ENCODE measurements at places on chromosomes 5 and 9. TPM values are rescaled to one million over a fixed set of nuclear protein-coding genes. Genes with fewer than 3 reads are reported as not detected.

GRCh38 chr5:24368115-24368514 lies 276.7 kb downstream of the CDH10 start:
- DNase-seq: no peak

- DNase-seq: no peak
Measured at GRCh38 chr5:17151686-17152085, 65.7 kb upstream of the BASP1 start.

DNA sequence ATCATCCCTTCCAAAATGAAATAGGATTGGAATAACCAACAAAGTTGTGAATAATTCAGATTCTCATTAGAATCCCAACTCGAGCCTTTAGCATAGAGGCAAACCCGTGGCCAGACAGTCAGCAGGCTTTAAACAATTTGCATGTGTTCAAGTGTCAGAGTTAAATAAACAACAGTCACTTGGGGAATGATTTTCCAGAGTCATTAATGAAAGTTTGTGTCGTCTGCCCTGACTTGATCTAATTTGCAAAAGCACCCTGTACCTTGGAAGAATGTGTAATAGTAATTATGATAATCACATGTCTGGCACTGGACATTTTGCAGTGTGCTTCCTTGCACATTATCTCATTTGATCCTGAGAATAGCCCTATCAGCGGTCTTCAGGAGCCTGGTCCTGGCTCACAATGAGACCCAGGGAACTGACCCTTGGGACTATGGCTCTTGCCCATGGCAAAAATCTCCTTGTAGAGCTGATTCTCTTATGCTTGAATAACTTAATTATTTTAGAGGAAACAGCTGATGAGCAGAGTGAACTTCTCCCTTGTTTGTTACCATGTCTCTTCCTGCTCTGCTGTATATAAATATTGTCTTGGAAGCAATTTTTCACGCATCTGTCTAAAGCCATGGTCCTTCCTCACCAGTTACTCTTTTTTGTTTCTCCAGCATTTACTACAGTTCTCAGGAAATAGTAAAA lies 272.7 kb downstream of the NR3C1 start:
- no peak for DNase-seq

- no peak for DNase-seq
Measured at GRCh38 chr5:146007989-146008388, 71.6 kb downstream of the SH3RF2 start.

DNA sequence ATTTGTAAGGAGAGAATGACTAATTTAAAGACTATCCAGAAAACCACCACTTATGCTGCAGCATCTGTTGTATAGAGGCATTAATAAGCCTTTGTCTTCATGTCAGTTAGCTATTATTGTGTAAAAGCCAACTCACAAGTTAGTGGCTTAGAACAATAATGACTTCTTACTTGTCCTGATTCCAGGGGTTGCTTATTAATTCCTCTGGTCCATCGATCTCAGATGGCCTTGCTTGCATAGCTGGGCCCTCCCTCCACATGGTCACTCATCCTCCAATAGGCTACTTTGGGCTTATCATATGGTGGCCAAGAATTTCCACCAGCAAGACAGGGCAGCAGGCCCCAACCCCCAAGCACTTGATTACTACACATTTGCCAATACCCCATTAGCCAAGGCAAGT lies 44.5 kb upstream of the STK32A start:
- no peak for DNase-seq

DNA sequence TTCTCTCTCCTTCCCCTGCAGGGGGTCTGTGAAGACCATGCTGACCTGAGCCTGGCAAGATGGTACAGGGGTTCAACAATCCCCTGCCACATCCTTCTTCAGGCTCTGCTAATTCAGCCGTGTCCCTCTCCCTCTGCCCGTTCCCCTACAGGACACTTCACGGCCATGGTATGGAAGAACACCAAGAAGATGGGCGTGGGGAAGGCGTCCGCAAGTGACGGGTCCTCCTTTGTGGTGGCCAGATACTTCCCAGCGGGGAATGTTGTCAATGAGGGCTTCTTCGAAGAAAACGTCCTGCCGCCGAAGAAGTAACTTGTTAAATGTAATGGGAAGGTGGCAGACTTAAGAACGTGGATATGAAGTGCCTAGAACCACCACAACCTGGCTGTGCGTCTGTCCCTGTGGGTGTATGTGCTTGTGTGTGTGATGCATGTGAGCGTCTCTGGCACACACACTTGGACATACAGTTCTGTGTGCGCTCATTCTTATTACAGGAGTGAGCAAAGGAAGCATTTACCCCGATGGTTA lies 6.9 kb upstream of the CCIN start:
- DNase-seq: no peak

DNA sequence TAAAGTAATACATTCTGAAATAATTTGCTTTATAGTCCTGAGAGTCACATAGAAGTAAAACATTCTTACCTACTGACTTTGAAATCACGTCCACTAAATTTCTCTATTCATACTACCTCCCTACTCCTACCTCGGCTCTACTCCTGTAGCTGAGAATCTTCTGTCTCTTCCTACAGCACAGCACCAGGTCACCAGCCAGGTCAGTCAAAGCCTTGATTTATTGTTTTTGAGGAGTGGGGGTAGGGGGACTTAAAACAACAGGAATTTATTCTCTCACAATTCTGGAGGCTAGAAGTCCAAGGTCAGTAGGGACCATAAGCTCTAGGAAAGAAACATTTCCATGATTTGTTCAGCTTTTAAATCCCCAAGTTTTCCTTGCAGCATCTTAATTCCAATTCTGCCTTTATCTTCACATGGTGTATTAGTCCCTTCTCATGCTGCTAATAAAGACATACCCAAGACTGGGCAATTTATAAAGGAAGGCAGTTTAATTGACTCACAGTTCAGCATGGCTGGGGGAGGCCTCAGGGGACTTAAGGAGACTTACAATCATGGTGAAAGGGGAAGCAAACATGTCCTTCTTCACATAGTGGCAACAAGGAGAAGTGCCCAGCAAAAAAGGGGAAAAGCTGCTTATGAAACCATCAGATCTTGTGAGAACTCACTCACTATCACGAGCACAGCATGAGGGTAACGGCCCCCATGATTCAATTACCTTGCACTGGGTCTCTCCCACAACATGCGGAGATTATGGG lies 49.6 kb upstream of the CCNG1 start:
- no peak for DNase-seq

DNA sequence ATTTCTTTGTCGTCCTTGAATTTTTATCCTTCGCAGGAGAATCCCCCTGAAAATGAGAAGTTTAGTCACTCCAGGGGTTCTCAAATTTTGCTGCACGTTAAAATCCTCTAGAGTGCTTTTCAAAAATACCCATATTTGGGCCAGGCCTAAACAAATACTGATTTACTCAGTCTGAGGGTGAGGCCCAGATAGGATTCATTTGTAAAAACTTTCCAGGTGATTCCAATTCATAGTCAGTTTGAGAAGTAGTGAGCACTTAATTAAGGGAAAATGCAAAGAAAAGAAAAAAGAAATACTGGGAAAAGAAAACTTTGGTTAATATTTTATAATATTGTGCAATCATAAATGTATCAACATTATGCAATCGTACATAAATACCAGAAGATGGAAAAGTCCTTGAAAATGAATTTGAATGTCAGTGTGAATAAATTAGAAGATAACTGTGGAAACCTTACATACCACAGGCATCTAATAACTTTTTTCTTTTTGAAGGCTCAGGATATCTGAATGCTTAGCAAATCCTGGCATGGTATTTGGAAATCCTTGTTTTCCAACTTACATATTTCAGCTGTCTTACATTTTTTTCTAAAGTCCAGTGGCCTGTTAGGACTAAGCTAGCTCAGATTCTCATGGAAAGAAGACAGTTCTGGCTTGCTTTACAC lies 116.5 kb upstream of the DAPK1 start:
- no peak for DNase-seq

DNA sequence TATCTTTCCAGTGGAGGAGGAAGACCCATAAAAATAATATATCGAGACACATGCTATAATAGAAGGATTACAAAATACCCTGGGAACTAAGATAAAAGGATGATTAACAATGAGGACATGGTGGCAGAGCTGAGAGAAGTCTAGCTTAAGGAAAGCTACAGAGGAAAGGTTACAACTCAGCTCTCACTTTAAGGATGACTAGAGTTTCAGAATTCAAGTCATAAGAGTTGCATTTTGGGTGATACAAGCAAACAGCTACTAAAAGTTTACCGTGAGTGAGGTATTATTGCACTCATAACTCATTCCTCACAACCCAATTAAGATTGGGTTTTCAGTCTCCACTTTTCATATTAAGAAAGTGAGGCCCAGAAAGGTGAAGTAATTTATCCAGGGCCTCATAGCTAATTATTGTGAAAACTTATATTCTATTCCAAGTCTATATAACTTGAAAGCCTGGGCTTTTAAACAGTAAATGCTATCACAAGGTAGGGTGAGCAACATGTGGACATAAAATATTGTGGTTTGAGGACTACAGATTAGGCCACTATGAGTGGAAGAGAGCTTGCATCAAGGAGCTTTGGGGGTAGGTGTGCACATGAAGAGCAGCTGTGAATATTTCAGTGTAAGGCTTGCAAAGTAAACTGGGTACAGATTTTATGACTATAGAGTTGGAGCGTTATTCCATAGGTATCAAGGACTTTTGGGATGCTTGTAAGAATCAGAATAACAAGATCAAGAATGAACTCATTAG lies 28.0 kb downstream of the JAKMIP2 start:
- no peak for DNase-seq

GRCh38 chr9:130755377-130756007 lies 61.9 kb downstream of the EXOSC2 start:
- no peak for DNase-seq

DNA sequence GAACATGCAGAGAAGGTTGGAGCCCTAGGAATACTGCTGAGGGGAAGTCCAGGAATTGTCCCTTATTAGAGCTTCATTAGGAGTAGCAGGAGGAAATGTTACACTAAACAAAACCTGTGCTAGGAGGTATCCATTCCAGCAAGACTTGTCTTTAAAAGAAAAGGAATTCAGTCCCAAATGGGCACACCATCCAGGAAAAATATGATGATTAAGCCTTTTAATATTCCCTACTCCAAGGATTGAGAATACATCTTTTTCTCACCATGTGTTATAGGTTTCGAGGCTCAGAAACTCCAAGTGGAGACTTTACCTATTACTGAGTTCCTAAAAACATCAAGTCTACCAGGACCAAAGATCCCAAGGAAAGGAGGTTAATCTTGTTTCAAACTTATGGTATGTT lies 179.3 kb downstream of the MCTP1 start:
- no peak for DNase-seq

DNA sequence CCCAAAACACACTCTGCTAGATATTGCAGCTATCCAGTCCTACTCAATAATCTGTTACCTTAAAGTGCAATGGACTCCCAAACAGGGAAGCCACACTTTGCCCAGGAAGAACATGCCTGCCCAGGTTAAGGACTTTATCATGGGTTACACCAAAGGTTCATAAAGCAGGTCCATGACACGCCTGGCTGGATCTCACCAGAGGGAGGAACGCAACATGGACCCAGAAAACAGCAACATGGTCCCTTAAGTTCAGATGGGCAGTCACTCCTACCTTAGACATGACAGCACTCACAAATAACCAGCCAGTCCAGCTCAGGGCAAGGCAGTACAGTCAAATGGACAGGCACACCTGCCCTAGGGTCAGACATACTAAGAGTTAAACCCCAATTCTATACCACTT lies 3.8 kb downstream of the P4HA2 start:
- DNase-seq: no peak

DNA sequence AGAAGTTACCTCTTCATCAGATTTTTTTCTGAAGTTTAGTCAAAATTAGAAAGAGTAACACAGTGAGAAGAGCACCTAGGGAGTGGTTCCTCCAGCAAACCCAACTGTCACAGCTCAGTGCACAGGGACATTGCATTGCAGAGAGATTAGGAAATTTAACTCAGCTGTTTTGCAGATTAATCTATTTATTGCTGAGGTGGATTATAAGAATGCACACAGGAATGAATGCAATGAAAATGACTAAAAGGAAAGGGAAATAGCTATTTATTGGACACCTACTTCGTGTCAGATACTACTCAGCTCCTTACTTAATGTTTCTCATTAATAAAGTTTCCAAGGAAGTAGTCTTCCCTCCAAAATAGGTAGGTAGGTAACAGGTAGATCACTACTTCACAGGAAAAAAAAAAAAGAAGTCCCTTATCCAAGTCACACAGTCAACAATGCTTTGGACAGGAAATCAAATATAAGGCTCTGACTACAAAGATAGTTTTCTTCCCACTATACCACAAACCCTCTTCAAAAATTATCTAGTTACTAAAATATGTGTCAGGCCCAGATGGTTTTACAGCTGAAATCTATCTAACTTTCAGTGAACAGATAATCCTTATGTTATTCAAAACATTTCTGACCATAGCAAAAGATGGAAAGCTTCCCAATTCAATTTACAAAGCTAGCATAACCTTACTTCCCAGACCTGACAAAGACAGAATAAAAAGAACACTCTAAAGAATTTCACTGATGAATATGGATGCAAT lies 442.2 kb upstream of the MPDZ start:
- no peak for DNase-seq

- DNase-seq: no peak
Measured at GRCh38 chr5:139296862-139297326, 3.4 kb downstream of the MATR3 start.

GRCh38 chr5:96614110-96614691 lies 48.0 kb upstream of the CAST start:
- peak; percentile 43 for DNase-seq

- peak; percentile 67 for DNase-seq
Measured at GRCh38 chr5:115544043-115544435, 536 bp downstream of the FEM1C start.

GRCh38 chr9:97880336-97880735 lies 27.3 kb downstream of the FOXE1 start:
- DNase-seq: no peak

DNA sequence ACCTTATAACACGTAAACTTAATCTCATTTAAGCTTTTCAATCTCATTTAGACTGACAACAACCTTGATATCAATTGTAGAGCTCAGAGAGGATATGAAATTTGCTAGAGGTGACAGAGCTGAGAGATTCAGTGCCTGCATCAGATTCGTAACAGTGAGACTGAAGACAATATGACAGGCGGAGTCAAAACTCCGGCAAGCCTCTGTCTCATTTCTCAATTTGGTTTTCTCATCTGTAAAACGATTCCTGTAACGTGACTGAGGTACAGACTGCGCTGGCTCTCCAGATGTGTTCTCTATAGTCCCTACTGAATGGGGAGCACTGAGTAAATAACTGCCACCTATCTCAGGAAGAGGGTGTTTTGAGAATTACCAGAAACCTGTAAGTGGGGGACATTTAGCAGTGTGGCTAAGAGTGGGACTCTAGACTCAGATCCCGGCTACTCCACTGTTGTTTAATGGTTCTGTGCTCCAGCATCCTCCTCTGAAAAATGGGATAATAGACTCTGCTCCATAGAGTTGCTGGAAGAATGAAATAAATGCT lies 3.0 kb upstream of the MCIDAS start:
- no peak for DNase-seq

The DNAI1 gene
- not detected for total RNA-seq

The CDC25C gene
- total RNA-seq: 0.81 TPM

The RNF180 gene
- under 0.01 TPM for total RNA-seq

The ENTREP1 gene
- total RNA-seq: under 0.01 TPM

The SLC28A3 gene
- total RNA-seq: under 0.01 TPM

The SPINK7 gene
- not detected for total RNA-seq

The TMEM252 gene
- total RNA-seq: not detected

The COL23A1 gene
- total RNA-seq: 0.27 TPM

The HTR4 gene
- total RNA-seq: under 0.01 TPM

The PCDHB10 gene
- total RNA-seq: under 0.01 TPM

The SLC45A2 gene
- 0.27 TPM for total RNA-seq

The RNF183 gene
- total RNA-seq: under 0.01 TPM
